Cerebellar nuclear complex (tissue), 1 donor: ENCODE measurements at places on chromosomes 4 and X.

DNA sequence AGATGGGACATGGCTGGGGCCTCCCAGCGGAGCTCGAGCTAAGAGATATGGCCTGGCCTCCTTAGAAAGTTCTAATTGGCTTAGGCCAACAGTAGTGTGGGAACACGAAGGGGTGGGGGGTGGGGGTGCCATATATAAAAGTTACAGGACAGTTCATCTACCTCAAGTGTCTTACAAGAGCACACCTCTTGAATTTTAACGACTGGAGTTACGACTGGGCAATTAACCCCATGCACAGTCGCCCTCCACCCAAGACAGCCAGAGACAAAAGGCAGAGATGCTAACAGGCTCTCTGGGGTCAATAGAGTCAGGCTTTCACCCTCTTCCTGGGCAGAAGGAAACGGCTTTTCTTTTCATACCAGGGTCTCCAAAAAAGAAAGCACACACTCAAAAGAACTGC lies 302.2 kb downstream of the BCOR start:
- DNase-seq, result no peak

DNA sequence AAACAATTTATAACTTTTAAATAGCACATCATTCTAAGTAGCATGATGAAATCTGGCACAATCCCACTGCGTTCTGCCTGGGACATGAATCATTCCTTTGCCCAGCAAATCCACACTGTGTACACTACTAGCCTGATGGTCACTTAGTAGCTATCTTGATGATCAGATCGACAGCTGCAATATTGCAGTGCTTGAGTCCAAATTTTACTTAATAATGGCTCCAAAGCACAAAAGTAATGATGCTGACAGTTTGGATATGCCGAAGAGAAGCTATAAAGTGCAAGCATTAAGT lies 86.6 kb upstream of the NPNT start:
- no peak for DNase-seq

DNA sequence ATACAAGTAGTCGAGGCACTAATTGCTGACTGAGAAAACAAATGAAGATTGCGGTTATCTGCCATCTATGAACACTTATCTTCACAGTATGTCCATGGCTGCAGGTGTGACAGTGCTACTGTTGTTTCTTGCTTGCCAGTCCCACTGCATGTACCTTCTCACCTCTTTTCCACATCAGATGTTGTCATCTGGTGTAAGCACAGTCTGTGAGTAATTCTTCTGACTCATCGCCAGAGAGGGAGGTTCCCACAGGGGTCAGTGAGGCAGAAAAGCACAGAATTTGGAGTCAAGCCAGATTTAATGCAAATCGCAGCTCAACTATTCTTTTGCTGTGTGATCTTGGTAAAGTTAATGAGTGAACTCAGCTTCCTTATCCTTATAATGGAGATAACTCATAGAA lies 144.4 kb downstream of the GLRA2 start:
- DNase-seq, result no peak

- no peak for DNase-seq
Measured at GRCh38 chrX:12986164-12986779, 11.4 kb downstream of the TMSB4X start.

DNA sequence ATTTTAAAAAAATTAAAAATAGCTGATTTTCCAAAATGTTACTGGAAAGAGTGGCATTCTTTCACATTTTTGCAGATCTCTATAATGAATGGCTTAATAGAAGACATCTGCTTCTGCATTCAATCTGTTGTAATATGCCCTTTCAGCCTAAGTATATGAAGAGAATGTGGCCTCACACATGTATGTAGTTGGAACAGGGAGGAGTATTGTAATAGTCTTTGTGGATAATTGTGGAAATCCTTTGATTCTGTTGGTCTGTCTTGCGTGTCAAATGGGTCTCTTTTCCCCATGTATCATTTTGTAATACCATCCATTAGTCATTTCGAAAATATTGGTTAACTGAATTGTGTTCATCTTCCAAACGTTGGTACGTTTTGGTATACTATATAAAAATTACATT lies 11.6 kb downstream of the TXLNG start:
- DNase-seq, result no peak

- DNase-seq, result no peak
Measured at GRCh38 chrX:9456250-9457074, 8.4 kb upstream of the TBL1X start.

GRCh38 chr4:118289794-118290193 lies 63.0 kb downstream of the PRSS12 start:
- no peak for DNase-seq

GRCh38 chr4:128916832-128917231 lies 107.3 kb downstream of the JADE1 start:
- DNase-seq, result no peak

- DNase-seq, result no peak
Measured at GRCh38 chr4:610411-611261, 14.7 kb upstream of the PDE6B start.

DNA sequence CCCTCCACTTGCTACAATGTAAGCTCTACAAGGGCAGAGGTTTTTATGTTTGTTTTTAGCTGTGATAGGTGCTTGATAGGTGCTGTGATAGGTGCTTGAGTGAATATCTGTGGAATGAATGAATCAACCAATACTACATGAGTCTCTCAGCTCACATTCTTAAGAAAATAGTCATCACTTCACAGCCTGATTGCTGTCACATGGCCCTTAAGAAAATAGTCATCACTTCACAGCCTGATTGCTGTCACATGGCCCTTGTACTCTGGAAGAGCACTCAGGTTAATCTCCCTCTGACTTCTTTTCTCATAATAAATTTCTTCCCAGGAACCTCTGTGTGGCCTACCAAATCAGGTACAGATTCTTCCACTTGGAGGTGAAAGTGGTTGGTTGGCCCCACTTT lies 335.2 kb downstream of the TENM3 start:
- DNase-seq, result no peak

- DNase-seq, result no peak
Measured at GRCh38 chr4:184529283-184529682, 54.9 kb upstream of the IRF2 start.

DNA sequence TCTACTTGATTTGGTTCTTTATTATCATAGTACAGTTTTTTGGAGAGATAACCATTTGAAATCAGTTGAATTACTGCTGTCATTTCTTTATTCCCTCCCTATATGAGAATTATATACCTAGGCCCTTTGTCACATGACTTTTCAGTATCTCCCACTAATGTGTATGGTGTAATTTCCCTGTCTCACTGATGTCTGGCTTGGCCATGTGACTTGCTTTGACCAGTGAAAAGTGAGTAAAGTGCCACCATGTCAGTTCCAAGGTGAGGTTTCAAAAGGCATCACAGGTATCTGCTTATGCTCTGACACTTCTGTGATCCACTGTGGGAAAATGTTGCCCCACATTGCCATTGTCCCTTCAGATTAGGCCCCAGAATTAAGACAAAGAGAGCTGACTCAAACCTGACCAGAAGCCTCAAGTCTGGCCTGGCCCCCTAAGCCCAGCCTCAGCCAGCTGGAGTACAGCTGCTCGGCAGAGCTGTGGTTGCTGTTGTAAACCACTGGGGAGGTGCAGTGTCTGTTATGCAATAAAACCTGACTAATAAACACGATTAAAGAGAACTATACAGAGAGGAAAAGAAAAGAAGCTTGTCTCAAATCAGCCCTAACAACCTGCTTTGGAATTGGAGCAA lies 27.5 kb downstream of the SETD7 start:
- DNase-seq, result no peak

- DNase-seq, result no peak
Measured at GRCh38 chr4:164138521-164138920, 615.4 kb upstream of the SMIM31 start.

GRCh38 chr4:70914000-70914399 lies 11.8 kb downstream of the MOB1B start:
- no peak for DNase-seq

GRCh38 chr4:113564493-113564892 lies 197.0 kb downstream of the CAMK2D start:
- no peak for DNase-seq

DNA sequence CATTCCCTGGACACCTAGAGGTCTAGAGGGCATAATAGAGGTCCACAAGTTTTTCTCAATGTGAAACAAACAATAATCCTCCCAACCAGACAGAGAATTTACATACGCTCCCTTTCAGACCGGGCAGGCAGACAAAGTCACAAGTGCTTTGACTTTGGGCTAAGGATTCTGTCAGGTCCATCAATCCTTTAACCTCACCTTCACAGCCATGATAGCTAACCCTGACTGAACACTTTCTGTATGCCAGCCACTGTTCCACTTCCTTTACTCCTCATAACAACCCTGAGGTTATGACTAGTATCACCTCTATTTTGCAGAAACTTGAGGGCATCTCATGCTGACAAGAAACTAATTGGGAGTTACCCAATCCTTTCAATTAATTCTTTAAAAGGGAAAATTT lies 118.8 kb upstream of the AFF2 start:
- DNase-seq, result no peak

- no peak for DNase-seq
Measured at GRCh38 chr4:38309471-38309870, 349.3 kb downstream of the PTTG2 start.

DNA sequence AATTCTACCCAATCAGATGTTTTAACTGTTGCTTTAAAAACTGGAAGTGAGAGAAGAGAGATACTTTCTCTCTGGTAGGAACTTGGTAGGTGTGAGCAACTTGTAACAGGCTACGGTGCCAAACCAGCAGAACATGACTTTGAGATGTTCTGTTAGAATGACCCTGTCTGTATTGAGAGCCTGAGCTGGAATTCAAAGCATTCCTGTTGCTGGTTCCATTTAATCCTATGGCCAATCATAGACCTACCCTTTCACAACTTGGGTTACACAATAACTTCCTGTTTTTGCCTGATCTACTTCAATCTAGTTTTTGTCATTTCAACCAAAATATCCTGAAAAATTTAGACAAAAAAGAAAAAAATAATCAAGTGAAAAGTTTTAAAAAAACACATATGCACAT lies 1.7 kb upstream of the PRRG1 start:
- DNase-seq, result no peak

DNA sequence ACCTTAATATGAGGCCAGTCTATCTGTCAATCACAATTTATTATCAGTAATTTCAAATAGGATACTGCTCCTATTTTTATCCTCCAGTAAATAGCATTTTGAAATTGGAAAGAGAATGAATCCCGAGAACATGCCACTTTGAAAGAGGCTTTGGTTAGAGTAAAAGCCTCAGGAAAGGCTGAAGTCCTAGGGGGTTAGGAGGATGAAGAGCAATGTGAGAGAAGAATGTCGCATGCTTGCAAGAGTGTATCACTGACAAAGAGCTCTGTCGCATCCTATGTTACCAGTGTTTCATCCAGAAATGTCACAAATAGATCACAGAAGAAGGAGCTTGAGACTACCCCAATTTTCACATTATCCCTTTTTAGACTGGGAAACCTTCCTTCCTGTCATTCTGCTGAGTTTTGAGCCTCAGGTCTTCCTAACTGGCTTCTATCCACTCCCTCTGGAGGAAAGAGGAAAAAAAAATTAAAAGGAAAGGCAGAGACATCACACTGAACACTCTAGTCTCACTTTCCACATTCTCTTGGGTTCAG lies 39.8 kb downstream of the GPM6A start:
- DNase-seq, result no peak

GRCh38 chr4:184156163-184156920 lies 61.3 kb downstream of the ENPP6 start:
- no peak for DNase-seq

- DNase-seq, result no peak
Measured at GRCh38 chr4:83362492-83363329, 28.1 kb upstream of the HPSE start.

- DNase-seq, result no peak
Measured at GRCh38 chrX:28582511-28582910, 4.7 kb upstream of the IL1RAPL1 start.

- DNase-seq, result no peak
Measured at GRCh38 chrX:135595543-135595942, 75.1 kb downstream of the INTS6L start.

DNA sequence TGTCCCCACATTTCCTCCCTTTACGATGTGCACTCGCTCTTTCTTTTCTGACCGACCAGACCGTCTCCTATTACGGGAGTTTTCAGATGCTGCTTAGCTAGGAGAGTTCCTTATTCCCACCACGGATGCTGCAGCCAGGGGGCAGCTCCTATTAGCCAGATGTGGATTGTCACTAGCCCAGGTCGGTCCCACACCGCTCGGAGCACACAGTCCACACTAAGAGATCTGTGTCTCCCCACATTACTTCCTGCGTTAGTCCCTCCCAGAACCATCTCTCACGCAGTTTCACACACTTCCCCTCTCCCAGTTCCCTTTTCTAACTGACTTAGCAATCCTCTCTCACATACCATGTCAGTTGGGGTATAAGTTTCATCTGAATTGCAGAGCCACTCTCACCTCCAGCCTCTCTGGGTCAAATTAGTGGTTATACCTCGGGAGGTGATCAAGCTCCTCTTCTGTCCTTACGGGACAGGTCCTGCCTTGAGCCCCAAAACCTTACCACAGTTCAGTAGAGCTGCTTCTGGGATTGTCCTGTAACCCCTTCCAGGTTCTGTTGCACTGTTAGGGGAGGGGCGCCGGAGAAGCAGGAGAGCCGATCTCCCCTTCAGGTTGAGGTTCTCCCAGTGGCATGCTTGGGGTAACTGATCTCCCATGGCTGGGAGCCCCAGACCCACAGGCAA lies 28.2 kb downstream of the SULT1E1 start:
- no peak for DNase-seq

DNA sequence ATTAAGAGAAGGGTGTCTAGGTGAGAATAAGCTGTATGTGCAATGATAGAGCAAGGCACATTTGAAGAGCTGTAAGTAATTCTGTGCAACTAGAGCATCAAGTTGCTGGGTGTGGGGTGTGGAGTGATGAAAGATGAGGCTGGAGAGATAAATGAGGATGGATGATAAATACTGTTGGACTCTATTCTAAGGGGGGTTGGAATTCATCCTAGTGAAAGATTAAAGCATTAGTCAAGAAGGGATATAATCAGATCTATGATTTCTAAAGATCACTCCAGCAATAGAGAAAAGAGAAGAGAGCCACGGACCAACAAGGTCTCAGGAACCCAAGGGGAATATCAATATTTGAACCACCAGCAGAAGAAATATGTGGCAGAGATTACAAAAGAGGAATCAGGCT lies 415.0 kb upstream of the RPS6KA3 start:
- DNase-seq, result no peak

GRCh38 chr4:87060957-87061356 lies 126.1 kb downstream of the AFF1 start:
- no peak for DNase-seq

DNA sequence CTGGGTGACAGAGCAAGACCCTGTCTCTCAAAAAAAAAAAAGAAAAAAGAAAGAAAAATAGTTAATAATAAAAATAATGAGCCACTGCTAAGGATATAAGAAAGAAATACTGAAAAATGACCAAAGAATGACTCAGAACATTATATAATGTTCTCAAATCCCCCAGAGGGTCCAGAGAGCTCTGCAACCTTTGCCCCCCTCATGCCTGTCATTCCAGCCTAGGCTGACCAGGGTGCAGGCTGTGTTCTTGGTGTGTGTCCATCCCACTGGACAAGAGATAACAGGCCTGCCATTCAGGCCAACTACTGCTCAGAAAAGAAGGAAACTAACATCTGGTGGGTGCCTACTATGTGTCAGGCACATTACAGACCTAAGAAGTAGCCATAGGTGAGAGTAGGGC lies 72.7 kb upstream of the EDNRA start:
- DNase-seq, result no peak

GRCh38 chr4:59540311-59540710 lies 1659.8 kb upstream of the ADGRL3 start:
- no peak for DNase-seq

- no peak for DNase-seq
Measured at GRCh38 chrX:13891377-13892140, 74.7 kb upstream of the GPM6B start.

GRCh38 chr4:118904935-118905334 lies 16.3 kb downstream of the SYNPO2 start:
- DNase-seq, result no peak

- no peak for DNase-seq
Measured at GRCh38 chr4:87659247-87659931, 9.3 kb downstream of the DMP1 start.
